Stimulated activated CD8-positive, alpha-beta memory T cell treated with anti-CD3 and anti-CD28 coated beads, Interleukin-4, amount 100 ng/mL, for 1 hour (primary cell): ENCODE measurements at places on chromosomes 3 and 15.

- DNase-seq, result no peak
Observed at GRCh38 chr3:186997473-186997939, 67.2 kb downstream of the ST6GAL1 start.

- DNase-seq, result no peak
Observed at GRCh38 chr15:38672273-38672672, 107.7 kb upstream of the RASGRP1 start.

DNA sequence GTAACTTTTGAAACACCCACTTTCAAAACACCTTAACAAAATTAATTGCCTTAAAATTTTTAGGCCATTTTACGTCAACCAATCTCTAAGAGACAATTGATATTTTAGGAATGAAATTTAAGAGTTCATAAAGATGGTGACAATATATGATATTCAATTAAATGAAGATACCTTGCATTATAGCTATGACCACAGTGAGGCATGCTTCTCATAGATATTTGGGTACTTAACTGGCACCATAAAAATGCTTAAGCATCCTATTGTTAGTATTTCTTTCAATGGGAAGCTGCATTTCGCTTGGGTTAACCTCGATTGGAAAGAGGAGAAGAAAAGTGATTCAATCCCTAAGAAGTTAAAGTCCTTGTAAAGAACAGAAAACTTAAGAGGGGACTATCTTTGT, 209.0 kb downstream of the GAP43 start:
- DNase-seq, result no peak

GRCh38 chr3:104510131-104510849, 856.4 kb upstream of the ALCAM start:
- DNase-seq, result no peak

DNA sequence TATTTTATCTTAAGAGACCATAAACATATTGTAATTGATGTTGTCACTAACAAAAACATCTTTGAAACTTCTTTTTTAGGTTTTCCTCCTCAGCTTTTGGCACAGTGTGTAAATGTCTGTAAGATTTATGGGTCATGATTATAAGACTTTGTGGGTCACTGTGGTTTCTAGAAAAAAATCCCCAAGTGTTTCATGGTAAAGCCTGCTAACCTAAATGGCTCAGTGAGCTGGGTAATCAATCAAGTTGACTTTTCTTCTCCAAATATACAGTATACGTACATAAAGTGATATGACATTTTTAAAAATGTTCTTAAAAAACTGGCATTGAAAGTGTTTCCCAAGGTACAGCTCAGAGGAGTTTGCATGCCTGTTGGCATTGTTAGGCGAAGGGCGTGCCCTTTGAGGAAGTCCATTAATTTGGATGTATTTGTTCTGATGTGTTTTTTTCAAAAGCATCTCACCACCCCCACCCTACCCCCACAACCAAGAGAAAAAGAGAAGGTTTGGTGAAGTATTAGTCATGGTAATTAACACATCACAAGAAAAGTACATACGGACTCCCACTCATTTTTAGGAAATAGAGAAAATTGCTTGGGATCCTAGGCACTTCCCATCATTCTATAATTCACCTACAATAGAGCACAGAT, 385.4 kb upstream of the LRRC3B start:
- no peak for DNase-seq
